GM13977 (cell line): ENCODE measurements at places on chromosomes 6 and 20.

- DNase-seq = no peak
Measured at GRCh38 chr6:73774311-73774774, 78.3 kb downstream of the CD109 start.

- no peak for DNase-seq
Measured at GRCh38 chr20:47137231-47137870, 219.1 kb downstream of the ZMYND8 start.

- DNase-seq = no peak
Measured at GRCh38 chr6:143026696-143027449, 33.8 kb upstream of the AIG1 start.

GRCh38 chr6:43812850-43813578 is 43.0 kb downstream of the VEGFA start:
- DNase-seq = no peak

GRCh38 chr6:17179530-17180073 is 77.8 kb downstream of the STMND1 start:
- DNase-seq = no peak
